ENCODE measurements at places on chromosomes 16 and 17.
A peak's percentile ranks its signal among the peaks of the same experiment; 100 is the strongest.

DNA sequence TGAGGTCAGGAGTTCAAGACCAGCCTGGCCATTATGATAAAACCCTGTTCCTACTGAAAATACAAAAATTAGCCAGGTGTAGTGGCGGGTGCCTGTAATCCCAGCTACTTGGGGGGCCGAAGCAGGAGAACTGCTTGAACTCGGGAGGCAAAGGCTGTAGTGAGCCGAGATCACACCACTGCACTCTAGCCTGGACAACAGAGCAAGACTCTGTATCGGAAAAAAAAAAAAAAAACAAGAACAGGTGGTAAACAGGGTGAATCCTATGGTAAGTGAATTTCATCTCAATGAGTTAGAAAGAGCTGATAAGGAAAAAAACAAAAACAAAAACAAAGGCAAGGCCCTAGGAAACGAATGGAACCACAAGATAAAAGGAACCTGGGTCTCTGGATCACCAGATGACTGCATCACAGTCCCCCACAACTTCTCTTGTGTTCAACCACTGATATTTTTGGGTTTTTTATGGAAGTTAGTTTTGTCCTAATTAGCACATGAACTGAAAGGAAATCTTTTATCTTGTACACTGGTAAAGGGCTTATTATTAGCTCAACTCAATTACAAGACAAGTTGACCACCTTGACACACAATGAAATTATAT is 21.0 kb downstream of the GLG1 start:
- no peak for DNase-seq

DNA sequence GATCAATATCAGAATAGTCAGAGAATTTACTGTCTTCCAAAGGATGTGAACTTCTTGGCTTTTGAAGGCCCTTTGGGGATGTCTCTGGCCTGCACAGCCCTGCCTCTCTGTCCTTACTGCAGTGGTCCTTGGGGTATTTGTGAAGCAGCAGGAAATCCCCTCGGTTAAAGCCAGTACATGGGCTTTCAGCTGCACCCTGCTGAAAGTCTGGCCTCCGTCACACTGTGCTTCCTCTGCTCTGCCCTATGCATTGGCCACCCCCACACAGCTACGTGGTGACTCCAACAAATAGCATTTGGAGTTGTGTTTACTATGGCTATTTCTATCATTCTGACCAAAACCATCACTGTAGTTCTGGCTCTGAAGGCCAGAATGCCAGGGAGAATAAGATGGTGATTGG is 21.2 kb downstream of the SYCE1L start:
- DNase-seq, result no peak

GRCh38 chr16:4734063-4734729 is at the start of the genes ANKS3 and DNAAF8:
Gene ANKS3, minus strand, starts transcription at chr16:4734271. Its CDS starts 4,122 bp downstream, at chr16:4730149.
Gene DNAAF8, plus strand, starts transcription at chr16:4734537. Its CDS starts 1,978 bp downstream, at chr16:4736515.
- DNase-seq, result peak; percentile 20

DNA sequence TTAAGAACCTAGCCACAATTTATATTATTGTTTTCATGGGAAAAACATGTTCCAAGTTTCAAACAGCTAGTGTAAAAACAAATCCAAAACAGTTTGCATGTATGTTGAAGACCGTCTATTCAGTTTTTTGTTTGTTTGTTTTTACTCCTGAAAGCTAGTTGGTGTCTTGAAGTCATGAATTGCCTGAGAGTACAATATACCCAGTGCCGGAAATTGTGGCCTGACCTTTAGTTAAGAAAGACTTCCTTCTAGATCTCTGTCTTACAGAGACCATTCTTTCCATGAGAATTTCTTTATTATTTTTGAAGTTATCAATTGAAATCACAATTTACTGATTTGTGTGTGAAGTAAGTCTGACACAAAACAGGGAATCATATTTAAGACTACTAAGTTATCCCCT is 474.8 kb downstream of the KCNJ2 start:
- DNase-seq, result no peak

DNA sequence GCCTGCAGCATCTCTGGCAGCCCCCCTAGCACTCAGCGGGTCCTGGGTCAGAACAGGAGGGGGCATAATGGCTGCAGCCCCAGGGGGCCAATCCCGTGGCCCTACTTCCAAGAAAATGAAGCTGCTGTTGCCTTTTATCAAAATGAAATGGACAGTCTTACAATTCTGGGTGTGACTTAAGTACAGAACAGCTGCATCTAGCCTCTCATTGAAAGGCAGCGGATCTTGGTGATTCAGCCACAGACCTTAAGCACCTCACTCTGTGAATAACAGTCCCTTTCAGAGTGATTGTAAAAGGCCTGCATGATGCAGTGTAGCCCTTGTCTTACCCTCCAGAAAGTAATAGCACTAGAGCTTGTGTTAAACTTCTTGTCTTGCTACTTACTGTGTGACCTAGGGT is 11.5 kb upstream of the UMOD start:
- DNase-seq, result no peak

GRCh38 chr16:5428932-5429331 is 331.3 kb upstream of the EEF2KMT start:
- DNase-seq, result no peak

DNA sequence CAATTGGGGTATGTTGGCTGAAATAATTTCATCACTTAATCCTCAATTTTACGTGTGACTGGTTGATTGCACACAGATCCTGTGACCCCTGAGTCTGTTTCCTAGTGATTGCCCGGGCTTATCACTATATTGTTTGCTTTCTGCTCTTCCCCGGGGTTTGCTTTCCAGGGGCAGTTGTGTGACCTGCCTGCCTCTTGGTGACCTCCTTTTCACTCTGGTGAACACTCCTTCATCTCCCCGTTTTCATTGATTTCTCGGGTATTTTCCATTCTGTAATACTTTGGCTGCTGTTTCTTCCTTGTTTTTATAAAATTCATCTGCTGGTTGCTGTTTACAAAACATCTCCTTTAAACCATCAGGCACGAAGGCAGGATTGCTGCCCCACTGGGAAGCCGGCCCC is 36.0 kb downstream of the NTN1 start:
- DNase-seq, result no peak

GRCh38 chr17:81578561-81579225 is 26.5 kb upstream of the FAAP100 start:
- DNase-seq, result no peak

DNA sequence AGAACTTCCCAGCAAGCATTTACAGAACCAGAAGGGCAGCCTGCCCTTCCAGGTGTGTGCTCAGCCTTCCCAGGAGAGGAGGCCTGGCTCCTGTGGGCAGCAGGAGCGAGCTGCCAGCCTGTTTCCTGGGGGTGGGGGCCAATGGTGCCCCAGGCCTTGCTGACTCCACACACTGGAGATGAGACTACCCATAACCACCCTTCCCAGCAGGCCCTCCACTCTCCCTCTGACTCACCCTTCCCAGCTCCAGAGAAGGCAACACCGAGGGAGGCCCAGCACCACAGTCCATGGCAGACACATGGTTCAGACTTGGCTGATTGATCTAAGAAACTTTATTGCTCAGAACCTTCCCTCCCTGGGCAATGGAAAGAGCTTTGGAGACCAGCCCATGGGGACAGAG is 1.8 kb upstream of the PRSS53 start:
- no peak for DNase-seq

DNA sequence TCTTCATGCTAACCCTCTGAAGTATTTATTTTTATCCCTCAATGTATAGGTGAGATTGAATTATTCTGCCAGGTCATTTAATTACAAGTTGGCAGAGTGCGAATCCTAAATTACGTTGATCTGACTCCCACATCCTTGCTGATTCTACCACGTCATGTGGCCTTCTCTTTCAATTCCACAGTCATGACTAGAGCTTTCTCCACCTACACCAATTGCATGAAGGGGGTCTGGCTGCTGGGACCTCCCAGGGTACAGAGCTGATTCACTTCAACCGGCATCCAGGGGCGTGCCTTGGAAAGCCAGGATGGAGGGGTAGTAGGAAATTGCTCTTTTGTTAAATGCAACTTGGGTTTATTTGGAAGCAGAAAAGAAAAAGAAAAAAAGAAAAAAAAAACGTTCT is 41.1 kb upstream of the CDH13 start:
- DNase-seq, result no peak

GRCh38 chr16:58027161-58027915 is 1.8 kb downstream of the MMP15 start:
- no peak for DNase-seq

DNA sequence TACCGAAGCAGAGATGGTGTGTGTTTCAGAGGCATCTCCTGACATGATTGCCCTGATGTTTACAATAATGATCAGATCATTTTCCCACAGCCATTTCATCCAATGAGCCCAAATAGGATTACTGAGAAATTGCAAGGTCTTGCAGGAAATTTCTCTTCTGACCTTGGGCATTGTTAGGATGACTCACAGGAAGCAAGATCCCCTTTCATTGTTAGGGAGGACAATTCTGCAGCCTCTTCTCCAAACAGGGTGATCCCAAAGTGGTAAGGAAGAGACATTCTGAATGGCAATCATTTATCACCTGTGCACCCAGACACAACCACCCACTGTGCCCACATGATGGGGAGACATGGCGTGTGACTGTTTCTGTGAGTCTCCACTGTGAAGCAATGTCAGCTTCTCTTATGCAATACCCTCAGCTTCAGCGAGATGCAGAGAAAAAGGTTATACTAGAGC is 306.7 kb upstream of the XYLT1 start:
- no peak for DNase-seq

- DNase-seq, result no peak
Measured at GRCh38 chr17:70059071-70059470, 16.0 kb upstream of the KCNJ16 start.

GRCh38 chr17:28142305-28142704 is 99.8 kb downstream of the NLK start:
- no peak for DNase-seq

DNA sequence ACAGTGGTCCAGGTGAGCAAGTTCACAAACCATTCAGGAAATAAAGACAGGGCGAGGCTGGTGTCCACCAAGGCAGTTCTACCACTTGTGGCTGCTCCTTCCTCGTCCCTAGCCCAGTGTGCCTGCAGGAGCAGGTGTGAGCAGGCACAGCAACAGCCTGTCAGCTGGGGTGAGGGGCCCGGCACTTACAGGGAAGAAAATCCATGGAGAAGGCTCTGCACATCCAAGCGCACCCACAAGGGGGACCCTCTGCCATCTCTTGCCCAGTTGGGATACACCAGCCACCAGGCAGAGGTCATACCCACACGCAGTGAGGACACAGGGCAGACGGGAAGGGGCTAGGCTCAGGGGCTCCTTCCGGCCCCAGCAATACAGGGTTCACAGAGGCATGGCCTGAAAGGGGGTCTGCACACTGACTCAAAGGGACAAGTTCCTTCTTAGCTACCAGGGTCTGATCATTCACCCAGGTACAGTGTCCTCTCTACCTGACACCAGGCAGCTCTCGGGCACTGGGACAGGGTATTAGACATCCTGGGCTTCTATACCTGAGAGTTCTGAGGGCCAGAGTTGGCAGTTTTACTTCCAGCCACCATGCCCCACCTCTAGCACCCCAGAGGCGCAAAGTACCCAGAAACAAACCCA is 27.0 kb downstream of the CDIP1 start:
- DNase-seq, result no peak

DNA sequence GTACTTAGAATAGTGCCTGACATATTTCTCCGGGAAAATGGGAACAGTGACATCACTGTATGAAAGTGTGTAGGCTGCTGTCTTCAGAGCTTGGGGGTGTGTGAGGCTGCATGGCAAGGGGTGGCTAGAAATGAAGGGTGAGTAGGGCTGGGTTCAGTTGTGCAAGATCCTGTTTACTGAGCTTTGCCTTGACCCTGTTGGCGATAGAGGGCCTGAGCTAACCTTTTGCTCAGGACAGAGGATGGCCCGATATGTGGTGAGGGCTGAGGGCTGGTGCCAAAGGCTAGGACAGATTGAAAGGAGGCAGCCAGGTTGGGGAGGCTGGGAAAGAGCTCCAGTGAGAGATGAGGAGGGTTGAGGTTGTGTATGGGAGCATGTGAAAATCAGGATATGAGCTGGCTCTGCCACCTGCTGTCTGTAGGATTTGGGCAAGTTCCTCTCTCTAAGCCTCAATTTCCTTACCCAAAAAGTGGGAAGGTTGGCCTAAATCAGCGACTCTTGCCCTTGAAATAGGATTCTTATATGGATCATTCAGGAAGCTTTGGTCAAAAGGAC is 6.0 kb upstream of the CCL1 start:
- no peak for DNase-seq

DNA sequence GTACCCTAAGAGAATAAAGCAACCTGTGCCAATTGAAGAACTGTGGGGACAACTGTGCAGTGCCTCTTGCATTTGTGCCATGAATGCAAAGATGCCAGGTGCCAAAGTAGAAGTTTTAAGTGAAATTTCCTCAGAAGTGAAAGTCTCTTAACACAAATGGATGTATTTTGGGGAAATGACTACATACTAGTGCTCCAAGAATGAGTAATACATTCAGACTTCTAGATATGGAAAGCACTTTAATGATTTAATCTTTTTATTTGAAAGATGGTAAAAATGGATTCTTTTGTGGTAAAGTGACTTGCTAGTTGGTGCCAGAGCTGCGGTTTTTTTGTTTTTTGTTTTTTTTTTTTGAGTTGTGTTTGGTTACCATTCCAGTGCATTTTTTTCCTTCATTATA is 15.0 kb downstream of the UTP18 start:
- DNase-seq, result no peak

DNA sequence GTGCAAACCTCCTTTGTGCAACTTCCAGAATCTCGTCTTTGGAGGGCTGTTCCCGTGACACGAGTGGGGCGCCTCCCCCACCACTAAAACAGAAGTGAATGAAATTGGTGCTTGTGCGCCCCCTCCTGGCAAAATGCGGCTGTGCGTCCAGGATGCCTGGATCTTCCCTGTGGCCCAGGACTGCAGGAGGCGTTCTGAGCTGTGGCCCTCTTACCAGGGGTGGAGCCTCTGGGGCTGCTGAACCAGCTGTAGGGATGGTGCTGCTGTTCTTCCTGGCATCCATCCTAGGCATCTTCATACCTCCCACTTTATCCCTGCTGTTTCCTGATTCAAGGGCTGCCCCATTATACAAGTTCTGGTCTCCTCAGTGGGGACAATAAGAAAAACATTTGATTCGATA is 18.5 kb upstream of the NAGLU start:
- DNase-seq, result no peak

DNA sequence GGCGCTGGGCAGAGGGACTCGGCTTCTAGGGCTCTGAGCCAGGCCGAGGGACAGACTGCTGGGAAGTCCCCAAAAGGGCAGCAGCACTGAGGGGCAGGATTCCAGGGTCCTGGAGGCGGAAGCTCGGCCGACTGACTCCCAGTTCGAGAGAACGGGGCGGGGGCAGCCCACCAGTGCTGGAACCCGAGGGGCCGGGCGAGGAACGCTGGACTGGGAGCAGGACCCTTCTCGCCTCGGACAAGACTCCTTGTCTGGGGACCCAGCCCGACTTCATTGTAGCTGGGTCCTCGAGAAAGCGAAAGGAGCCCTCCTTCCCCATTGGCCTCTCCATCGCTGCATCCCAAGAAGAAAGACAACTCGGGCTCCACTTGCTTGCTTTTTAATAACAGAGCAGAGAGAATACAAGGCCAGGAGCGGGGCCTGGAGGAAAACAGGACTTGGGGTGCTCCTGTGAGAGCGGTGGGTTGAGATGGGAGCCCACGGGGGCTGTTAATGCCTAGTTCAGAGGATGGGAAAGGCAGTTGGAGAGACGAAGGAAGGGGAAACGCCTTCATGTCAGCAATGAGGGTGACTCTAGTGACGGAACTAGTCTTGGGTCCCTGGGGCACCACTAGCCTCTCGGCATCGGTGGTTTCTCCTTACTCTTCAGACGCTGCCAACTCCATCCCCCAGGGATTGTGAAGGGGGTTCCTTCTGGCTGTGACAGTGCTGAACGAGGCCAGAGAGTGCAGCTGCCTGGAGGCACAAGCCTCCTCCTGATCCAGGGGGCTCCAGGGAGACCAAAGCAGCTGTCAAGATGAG is 492 bp upstream of the CAMTA2 start:
- DNase-seq, result peak; percentile 26

GRCh38 chr17:8703001-8703400 is 41.6 kb downstream of the CCDC42 start:
- DNase-seq, result no peak

Measured in NCI-H1436 treated with DMSO at 0.1 percent for 48 hours (cell line).